ENCODE measurements at places on chromosomes 16 and 17.

DNA sequence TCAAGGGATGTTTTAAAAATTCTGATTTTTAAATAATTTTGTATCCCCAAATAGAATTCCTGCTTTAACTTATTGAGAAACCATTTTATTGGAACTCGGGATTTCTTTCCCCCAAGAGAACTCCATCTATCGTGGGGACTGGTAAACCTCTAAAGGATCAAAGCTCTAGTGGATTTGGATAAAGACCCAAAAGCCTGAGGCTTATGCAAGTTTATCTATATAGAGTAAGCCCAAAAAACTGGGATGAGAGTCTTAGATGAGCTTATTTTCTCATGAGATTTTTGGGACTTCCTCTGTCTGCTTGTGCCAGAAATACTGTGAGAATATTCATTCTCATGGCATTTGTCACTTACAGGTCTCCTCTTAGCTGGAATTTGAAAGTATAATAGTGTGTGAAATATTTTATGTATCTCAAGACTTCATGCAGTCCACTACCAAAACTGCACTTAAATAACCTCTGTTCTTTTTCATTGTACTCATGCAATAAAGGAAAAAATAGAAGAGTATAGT, 333.1 kb downstream of the BCAS3 start:
- no peak for DNase-seq

- no peak for DNase-seq
Observed at GRCh38 chr17:47811709-47812108, 9.9 kb downstream of the OSBPL7 start.

GRCh38 chr16:70754851-70755600, 45.9 kb downstream of the VAC14 start:
- DNase-seq: no peak

GRCh38 chr16:86212706-86213436, 297.5 kb upstream of the FOXF1 start:
- DNase-seq: no peak

- DNase-seq: no peak
Observed at GRCh38 chr17:3027786-3028532, 35.4 kb downstream of the OR1D5 start.

- no peak for DNase-seq
Observed at GRCh38 chr17:83080579-83080857, 1.1 kb downstream of the METRNL start.

DNA sequence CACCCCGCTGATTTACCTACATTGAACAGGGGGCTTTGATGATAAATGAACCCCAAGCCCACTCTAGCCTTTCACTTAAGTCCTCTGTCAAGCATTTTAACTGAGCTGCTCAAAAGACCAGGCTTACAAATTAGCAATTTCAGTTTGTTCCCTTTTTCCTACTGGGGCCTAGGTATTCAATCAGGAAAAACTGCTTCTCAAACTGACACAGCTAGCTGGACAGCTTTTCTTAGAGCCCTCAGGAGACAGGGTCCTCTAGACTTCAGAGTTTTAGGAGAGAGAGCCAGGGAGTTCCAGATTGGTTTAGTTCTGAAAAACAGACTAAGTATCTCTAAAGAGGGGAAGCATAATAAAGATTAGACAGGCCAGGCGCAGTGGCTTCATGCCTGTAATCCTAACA, 6.2 kb upstream of the HEXIM2 start:
- no peak for DNase-seq

GRCh38 chr17:10739386-10739785, 9.6 kb upstream of the TMEM220 start:
- DNase-seq: no peak

- no peak for DNase-seq
Observed at GRCh38 chr16:88344411-88345030, 38.2 kb upstream of the ZNF469 start.

GRCh38 chr17:75774471-75774990, 9.5 kb upstream of the GALK1 start:
- DNase-seq: no peak

DNA sequence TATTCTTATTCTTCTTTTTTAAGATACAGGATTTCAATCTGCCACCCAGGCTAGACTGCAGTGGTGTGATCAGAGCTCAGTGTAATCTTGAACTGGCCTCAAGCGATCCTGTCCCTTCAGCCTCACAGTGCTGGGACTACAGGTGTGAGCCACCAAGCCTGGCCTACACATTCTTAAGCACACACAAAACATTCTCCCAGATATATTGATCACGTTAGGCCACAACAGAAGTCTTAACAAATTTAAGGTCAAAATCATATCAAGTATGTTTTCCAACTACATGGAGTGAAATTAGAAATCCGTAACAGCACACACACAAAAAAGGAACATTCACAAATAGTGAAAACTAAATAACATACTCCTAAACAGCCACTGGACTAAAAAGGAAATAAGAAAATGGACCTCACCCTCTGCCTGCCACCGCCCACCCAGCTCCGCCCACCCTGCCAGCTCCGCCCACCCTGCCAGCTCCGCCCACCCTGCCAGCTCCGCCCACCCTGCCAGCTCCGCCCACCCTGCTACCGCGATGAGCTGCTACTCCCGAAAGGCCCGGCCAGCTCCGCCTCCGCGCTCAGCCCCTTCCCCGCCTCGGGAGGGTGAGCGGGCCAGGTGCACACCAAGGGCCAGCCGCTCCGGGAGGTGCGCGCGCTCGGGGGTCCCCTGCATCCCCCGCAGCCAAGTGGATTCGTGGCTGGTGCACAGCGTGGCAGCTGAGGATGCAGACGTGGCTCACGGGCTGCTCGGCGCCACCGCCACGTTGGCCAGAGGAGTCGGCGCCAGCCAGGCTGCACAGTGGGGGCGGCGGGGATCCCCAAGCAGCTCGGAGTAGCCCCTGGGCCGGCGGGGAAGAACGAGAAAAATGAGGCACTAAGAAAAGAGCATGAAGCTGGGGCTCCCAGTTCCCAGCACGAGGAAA, 41.2 kb downstream of the C16orf87 start:
- DNase-seq: peak; percentile 74

DNA sequence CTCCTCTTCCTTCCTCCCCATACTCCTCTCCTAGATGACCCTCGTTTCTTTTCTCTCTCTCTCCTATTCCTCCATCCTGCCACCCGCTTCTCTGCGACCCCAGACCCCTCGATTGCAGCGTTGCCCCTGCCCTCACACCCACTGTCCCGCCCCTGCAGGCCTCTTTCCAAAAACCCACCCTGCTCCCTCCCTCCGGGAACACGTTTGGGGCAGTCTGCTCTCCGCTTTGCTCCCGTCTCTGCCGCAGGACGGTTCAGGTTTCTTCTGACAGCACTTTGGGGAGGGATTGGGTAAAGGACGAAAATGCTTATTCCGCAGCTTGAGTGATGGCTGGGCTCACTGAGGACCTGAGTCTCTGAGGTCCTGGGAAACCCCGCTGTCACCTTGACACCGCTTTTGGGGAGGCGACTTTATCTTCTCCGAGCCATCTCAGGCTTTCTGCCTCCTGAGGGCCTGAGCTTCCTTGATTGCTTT, 690 bp downstream of the NDE1 start:
- peak; percentile 71 for DNase-seq

DNA sequence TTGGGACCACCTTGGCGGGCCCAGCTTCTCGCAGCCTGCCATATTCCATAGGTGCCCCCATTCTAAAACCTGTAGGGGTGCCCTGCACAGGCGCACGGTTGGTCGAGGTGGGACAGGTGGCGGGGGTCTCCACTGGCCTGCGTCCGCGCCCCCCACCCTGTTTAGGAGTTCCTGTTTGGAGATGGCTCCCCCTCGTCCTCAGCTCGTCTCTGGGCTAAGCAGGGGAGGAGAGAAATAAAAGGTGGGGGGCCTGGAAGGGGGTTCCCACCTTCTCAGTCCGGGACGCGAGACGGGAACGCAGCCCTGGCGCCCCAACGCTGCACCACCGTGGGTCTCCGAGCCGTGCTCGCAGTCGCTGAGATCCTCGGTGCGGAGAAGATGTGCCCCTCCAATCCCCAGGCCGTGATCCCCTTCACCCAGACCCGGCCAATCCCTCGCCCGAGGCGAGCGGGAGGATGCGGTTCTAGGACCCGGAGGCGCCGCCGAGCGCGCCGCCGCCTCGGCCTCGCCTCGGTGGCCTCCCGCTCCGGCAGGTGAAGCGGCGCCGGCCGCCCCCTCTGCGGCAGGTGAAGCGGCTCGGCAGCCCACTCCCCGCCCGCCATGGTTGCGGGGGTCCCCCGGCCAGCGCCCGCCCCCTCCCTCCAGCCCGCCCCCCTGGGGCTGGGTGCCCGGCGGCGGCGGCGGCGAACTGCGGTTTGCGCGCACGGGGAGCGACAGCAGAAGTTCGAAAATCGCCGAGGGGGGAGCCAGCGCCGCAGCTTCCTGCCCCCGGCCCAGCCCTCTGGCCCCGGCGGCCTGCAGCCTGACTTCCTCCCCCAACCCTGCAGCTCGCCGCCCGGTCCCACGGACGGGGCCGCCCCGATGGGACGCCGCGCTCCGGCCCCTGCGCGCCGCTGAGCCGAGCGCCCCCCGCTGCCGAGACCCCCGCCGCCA, at the start of gene FMNL1:
FMNL1 (plus strand) TSS at position 805 of the 933 bp plus-strand sequence. CDS start 240 bp downstream, outside the sequence.
- DNase-seq: peak; percentile 50

DNA sequence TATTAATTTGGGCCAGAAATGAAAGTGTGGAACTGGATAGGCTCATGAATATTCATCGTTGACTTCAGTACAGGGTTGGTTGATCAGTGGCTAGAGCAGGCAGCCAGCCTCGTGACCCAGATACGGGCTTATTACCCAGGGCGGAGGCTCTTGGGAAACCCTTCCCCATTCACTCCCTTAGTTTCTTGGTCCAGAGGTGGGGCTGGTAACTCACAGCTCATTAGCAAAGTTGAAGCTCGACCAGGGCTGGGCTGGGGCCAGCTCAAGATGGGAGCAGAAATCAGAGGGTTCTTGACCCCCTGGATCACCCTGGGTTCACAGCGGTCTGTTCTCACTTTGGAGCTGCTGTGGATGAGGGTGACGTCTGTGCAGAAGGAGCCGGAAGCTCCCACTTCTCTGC, 44.6 kb upstream of the GSE1 start:
- no peak for DNase-seq

GRCh38 chr16:63037761-63038396, 1001.6 kb upstream of the CDH8 start:
- no peak for DNase-seq

GRCh38 chr17:4167786-4168185, 24.8 kb downstream of the CYB5D2 start:
- no peak for DNase-seq

- no peak for DNase-seq
Observed at GRCh38 chr17:39697961-39698360, 1.9 kb upstream of the ERBB2 start.

DNA sequence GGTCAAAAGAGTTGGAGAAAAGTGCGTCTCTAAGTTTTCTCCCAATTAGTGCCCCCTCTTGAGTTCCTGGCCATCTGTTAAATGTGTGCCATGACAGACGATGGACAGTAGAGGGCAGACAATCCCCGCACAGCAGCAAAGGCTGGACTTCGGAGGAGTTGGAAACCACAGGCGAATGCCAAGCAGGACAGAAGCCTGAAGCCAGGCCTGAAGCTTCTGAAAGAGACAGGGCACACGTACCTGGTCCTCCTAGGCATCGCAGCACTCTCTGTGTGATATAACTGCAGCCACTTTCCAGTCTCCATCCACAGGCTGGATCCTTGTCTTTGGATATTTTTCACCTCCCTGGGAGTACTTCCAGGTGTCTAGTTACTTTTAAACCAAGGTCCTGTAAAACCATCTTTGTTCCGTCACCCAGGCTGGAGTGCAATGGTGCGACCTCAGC, 14.5 kb downstream of the C17orf100 start:
- DNase-seq: peak; percentile 91

- no peak for DNase-seq
Observed at GRCh38 chr17:82214012-82214628, 1.5 kb upstream of the CCDC57 start.

DNA sequence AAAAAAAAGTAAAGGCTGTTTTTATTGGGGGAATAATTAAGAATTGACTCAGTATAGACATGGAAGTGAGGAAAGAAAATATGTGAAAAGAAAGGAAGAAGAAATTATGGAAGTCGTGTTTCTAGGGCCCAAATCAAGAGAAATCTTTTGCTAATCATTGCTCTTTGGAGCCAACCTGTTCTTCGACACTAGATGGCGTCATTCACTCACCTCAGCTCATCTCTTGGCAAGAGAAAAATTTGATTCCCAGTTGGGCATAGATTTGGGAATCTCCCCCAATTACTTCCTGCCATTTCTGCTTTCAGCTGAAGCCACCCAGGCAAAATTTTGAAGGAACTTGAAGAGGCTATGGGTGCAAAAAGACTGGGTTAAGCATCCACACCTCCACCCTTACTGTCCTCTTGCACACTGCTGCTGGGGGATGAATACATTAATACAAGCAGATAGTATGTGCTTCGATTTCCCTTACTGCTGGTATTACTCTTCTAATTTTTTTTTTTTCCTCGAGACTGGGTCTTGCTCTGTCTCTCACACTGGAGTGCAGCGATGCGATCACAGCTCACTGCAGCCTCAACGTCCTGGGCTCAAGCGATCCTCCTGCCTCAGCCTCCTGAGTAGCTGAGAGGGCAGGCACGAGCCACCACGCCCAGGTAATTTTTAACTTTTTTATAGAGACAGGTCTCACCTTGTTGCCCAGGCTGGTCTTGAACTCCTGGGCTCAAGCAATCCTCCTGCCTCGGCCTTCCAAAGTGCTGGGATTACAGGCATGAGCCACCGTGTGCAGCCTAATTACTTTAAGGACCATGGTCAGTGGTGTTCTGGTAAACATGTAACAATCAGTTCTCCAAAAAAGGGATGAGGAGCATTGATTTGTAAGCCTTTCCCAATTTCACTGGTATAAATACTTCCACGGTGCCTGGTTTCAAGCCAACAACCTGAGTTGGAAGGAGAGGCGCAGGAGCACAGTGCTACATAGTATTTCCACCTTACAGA, 13.5 kb downstream of the PSMD7 start:
- DNase-seq: peak; percentile 63

- no peak for DNase-seq
Observed at GRCh38 chr16:86818671-86819532, 240.6 kb downstream of the FOXL1 start.

DNA sequence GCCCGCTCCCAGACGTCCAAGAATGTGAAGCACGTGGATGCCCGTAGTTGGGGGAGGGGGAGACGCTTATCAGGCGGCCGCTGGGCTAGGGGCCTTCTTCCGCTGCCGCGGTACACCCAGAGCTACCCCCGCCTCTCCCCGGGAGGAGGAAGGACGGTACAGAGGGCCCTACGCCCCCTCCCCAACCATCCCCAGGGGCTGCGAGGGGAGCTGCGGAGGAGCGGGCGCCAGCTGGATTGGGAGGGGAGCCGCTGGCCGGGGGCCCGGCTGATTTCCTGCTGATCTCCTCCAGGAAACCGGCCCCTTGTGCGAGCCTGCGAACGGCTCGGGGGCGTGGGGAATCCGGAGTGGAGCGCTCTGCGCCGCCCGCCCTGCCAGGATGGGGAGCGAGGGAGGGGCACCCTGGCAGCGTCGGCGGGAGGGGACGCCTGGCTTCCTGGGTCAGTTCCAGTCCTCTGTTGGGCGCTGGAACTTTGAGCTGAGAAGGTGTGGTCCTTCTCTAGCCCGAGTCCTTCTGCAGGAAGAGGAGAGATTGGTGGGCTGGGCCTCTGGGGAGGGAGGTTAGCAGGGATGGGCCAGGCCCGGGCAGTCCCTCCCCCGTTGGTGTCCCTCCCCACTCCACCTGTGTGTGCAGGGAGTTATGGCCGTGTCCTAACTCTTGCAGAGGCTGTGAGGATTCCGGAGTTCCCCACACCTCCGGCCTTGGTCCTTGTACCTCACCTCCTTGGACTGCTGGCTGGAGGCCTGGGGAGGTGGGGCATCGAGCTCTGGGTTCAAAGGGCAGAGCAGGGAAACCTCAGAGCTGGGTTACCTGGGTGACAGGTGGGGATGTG, 19.2 kb downstream of the GJD3 start:
- peak; percentile 77 for DNase-seq

- no peak for DNase-seq
Observed at GRCh38 chr17:61465550-61466237, 13.5 kb downstream of the TBX4 start.
